ENCODE measurements at places on chromosomes 11 and 22. TPM values are rescaled to one million over a fixed set of nuclear protein-coding genes. Genes with fewer than 3 reads are reported as not detected.
A peak's percentile ranks its signal among the peaks of the same experiment; 100 is the strongest.

Gene TPP1
- 84.2 TPM for total RNA-seq

DNA sequence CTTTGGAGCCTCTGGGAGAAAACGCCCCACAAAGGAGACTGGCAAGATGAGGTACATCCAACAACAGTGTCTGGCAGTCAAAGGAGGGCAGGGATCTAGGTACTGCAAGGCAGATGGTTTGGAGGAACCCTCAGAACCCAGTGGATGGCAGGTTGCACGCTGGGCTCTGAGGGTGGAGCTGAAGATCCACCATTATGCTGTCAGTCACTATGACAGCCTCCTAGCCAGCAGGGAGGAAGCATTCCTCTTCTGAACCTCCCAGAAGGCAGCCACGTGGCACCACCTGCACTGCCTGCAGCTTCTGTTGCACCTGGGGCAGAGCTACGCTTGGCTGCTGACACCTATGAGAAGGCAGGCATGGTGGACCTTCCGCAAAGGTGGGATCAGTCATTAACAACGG lies 40.2 kb downstream of the HTR3A start:
- no peak overlapping the region for H3K27ac ChIP-seq
- no peak for DNase-seq
- no peaks in the 10 kb centered on the region for H3K27me3 ChIP-seq
- no peak overlapping the region for H3K4me3 ChIP-seq
- no peaks in the 10 kb centered on the region for H3K4me1 ChIP-seq

DNA sequence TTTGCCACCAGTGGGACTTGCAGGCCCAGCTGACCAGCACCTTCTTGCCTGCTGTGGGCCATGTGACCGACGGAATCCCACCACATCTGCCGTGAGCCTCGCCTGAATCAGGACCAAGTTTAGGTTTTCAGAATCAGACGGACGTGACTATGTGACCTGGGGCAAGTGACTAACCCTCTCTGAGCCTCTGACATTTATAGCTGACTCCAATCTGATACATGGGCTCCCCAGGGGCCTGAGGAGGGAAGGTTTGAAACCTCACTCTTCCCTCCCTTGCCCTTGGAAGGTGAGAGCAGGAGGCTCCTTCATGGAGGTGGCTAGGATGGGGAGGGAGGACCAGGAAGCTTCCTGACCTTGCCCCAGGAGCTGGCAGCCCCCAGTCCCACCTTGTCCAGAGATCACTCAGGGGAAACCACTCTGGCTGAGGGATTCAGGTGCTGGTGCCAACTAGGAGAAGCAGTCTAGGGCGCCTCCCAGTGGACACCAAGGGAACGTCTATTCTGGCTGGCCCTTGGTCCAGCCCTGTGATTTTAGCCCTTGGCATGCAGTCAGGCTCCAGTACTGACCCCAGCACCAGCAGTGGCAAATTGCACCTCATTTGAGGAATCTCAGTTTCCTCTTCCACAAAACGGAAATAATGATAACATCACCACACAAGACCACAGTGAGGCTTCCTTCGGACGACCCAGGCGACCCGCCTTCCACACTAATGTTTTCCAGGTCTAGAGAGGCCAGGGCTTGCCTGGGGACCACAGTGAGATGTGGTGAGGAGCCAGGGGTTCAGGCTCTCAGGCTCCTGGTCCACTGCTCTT lies 47.2 kb upstream of the SYT7 start:
- H3K36me3 ChIP-seq: no peaks in the 10 kb centered on the region
- H3K4me3 ChIP-seq: no peak overlapping the region
- peaks cover 7% of the 10 kb centered on the region for H3K4me1 ChIP-seq
- DNase-seq: peak; percentile 82

DNA sequence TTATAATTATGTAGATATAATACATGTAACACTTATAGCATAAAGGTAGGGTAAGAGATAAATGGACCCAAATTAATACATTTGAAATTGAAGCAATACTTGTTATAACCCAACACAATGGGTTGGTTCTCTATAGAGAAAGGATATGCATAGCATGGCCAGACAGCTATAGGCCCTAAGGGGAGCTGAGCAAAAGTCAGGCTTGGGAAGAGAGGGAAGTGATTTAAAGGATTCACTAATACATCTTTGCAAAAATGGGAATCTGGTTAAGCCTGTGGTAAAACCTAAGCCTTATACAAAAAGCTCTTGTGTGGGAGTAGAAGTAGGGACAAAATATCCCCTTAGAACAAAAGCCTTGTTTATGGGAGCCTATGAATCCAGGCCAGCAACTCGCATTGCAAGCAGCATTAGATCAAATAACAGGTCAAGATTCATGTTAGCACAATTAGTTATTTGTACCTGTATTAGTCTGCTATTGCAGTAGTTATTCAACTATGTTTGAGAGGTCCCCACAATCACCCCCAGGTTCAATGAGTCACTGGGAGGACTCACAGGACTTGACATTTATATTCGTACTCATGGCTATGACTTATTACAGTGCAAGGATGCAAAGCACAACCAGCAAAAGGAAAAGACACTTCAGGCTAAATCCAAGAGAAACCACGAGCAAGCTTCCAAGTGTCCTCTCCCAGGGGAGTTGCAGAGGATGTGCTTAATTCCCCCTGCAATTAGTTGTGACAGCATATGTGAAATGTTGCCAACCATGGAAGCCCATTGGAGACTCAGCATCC lies 144.7 kb upstream of the LMO1 start:
- H3K4me3 ChIP-seq: no peak overlapping the region
- no peak for DNase-seq
- H3K36me3 ChIP-seq: no peaks in the 10 kb centered on the region
- H3K27me3 ChIP-seq: no peaks in the 10 kb centered on the region
- no peaks in the 10 kb centered on the region for H3K4me1 ChIP-seq

DNA sequence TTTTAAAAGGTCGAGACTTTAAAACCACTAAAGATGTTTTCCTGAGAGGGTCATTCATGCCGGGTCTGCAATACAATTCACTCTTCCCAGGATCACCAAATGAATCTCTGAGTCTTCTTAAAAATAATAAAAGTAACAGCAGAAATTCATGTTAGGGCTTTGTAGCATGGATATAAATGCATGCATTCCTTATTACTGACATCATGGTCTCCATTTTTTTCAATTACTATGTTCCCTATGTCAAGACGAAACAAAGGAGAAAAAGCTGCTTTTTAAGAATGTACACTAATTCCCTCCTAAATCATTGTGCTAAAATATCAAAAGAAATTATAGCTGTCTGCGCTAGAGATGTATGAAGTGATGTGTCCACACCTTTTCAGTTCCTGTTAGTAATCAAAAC lies 789.9 kb upstream of the LRRC4C start:
- DNase-seq: no peak
- no peak overlapping the region for H3K27ac ChIP-seq
- H3K4me1 ChIP-seq: no peaks in the 10 kb centered on the region
- H3K27me3 ChIP-seq: no peaks in the 10 kb centered on the region
- H3K4me3 ChIP-seq: no peak overlapping the region

- DNase-seq: peak; percentile 33
- no peaks in the 10 kb centered on the region for H3K36me3 ChIP-seq
- H3K27me3 ChIP-seq: no peaks in the 10 kb centered on the region
- no peak overlapping the region for H3K27ac ChIP-seq
Observed at GRCh38 chr11:132886335-132886734, 646.0 kb downstream of the OPCML start.

DNA sequence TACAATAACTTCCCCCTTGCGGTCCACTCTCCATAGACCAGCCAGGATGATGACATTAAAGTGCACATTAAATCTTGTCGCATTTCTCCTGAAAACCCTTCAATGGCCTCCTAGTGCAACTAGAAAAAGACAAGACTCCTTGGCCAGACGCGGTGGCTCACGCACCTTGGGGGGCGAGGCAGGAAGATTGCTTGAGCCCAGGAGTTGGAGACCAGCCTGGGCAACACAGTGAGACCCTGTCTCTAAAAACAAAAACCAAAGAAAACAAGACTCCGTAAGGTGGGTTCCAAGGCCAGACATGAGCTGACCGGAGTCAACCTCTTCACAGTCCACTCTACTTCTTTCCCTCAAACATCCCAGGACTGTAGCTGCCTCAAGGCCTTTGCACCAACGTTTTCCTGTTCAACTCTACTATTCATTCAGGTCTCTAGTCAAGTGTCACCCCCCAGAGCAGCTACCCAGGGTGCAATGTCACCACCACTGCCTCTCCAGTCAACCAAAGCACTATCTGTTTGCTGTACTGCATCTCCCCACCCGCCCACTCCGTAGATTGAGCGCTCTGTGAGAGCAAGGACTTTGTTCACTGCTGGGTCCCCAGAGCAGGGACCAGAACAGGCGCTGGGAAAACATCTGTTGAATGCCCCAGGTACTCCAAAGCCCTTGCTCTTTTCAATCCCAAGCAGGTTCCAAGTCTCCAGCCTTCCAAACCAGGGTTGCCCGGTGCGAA lies 739 bp downstream of the ZMAT5 start:
- H3K27me3 ChIP-seq: no peaks in the 10 kb centered on the region
- no peaks in the 10 kb centered on the region for H3K4me1 ChIP-seq
- peak overlapping the region; percentile 88 for H3K4me3 ChIP-seq
- DNase-seq: peak; percentile 53
- H3K27ac ChIP-seq: peak overlapping the region; percentile 77

DNA sequence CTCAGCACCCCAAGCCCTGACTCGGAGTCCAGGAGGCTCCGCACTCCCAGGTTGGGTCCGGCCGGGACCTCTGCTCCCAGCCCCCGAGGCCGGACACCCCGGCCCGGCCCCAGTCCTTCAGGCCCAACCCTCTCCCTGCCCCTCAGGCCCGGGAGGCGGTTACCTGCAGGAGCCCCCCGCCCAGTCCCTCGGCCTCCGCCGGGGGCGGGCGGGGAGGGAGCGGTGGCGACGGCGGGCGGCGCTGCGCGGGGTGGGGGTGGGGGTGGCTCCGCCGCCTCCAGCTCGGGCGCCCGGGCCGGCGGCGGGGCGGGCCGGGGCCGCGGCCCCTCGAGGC lies 310 bp downstream of the TCF20 start:
- H3K27me3 ChIP-seq: no peaks in the 10 kb centered on the region
- H3K4me1 ChIP-seq: peaks cover 7% of the 10 kb centered on the region

- no peaks in the 10 kb centered on the region for H3K4me1 ChIP-seq
- H3K36me3 ChIP-seq: no peaks in the 10 kb centered on the region
- DNase-seq: peak; percentile 96
- H3K27ac ChIP-seq: no peak overlapping the region
Observed at GRCh38 chr11:126153972-126154371, 57.5 kb downstream of the RPUSD4 start.

DNA sequence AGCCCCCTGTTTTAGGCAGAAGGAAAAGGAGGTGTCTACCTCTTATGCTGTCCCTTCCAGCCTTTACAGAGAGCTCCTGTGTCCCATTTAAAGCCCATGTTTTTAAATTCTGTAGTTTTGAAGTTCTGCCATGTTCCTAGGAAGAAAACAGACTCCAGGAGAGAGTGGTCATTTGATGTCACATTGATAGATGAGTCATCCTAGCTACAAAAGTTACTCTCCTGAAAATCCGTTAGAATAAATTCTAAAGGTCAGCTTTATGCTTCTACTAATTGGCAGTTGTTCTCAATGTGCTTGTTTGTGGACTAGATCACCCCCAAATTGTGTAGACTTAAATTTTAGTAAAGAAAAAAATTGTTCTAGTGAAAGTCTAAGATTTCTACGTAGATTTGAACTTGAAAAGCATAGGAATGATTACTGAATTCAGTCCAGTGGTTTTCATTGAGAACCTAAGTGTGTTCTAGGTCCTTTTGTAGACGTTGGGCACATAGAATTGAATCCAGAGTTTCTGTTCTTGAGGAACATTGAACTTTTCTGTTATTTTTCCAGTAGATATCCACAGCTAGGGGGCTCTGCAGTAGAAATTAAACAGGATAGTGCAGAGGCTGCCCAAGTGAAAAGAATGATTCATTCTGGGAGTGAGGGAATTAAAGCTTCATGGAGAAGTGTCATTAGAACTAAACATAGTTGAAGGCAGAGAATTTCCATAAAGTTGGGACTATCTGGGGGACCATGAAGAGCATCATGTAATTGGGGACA lies 140.6 kb upstream of the RASSF10 start:
- H3K27me3 ChIP-seq: no peaks in the 10 kb centered on the region
- no peaks in the 10 kb centered on the region for H3K36me3 ChIP-seq
- H3K4me3 ChIP-seq: no peak overlapping the region
- peaks cover 5% of the 10 kb centered on the region for H3K4me1 ChIP-seq
- no peak overlapping the region for H3K27ac ChIP-seq

Gene BTBD18
- not detected for total RNA-seq

Gene PCSK7
- total RNA-seq: 70.2 TPM

- DNase-seq: no peak
- no peak overlapping the region for H3K27ac ChIP-seq
- H3K4me1 ChIP-seq: no peaks in the 10 kb centered on the region
Observed at GRCh38 chr22:26235792-26236487, 66.7 kb downstream of the SEZ6L start.

Gene CCDC86
- total RNA-seq: 18.9 TPM

Gene ACR
- total RNA-seq: 1.6 TPM

Gene INSC
- total RNA-seq: 0.41 TPM

Gene APOC3
- total RNA-seq: not detected

Gene TMEM86A
- total RNA-seq: 7.4 TPM

Gene PGA5
- total RNA-seq: 0.35 TPM

- no peak overlapping the region for H3K4me3 ChIP-seq
- H3K36me3 ChIP-seq: no peaks in the 10 kb centered on the region
- H3K27ac ChIP-seq: no peak overlapping the region
- DNase-seq: no peak
- H3K4me1 ChIP-seq: no peaks in the 10 kb centered on the region
Observed at GRCh38 chr22:44571566-44572413, 73.8 kb upstream of the RTL6 start.

GRCh38 chr22:47818496-47818895 lies 1056.0 kb downstream of the TBC1D22A start:
- H3K27ac ChIP-seq: no peak overlapping the region
- no peaks in the 10 kb centered on the region for H3K4me1 ChIP-seq
- no peak overlapping the region for H3K4me3 ChIP-seq
- H3K27me3 ChIP-seq: no peaks in the 10 kb centered on the region
- no peak for DNase-seq

- DNase-seq: no peak
- H3K27ac ChIP-seq: no peak overlapping the region
- H3K36me3 ChIP-seq: no peaks in the 10 kb centered on the region
- no peak overlapping the region for H3K4me3 ChIP-seq
- H3K27me3 ChIP-seq: no peaks in the 10 kb centered on the region
Observed at GRCh38 chr11:109644152-109644551, 222.2 kb downstream of the C11orf87 start.

GRCh38 chr11:124195189-124195734 lies 12.1 kb downstream of the OR10D3 start:
- no peak overlapping the region for H3K4me3 ChIP-seq
- H3K27me3 ChIP-seq: no peaks in the 10 kb centered on the region
- no peaks in the 10 kb centered on the region for H3K4me1 ChIP-seq
- no peaks in the 10 kb centered on the region for H3K36me3 ChIP-seq
- DNase-seq: peak; percentile 36
- no peak overlapping the region for H3K27ac ChIP-seq

DNA sequence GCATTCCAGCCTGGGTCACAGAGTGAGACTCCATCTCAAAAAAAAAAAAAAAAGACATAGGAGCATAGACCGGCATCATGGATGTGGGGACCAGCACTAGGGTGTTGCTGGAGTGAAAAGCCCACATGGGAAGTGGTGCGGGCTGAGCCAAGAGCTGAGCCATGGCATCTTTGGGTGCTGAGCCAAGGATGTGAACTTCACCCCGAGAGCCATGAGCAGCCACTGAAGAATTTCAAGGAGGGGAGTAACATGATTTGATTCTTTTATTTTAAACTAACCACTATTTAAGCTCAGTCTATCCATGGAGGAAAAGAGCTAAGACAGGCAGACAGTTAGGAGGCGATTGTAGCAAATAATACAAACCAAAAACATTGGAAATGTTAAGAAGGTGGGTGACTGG lies 57.4 kb downstream of the AHNAK start:
- H3K36me3 ChIP-seq: no peaks in the 10 kb centered on the region
- DNase-seq: no peak
- no peak overlapping the region for H3K4me3 ChIP-seq
- no peaks in the 10 kb centered on the region for H3K4me1 ChIP-seq
- no peak overlapping the region for H3K27ac ChIP-seq
